ENCODE measurements at places on chromosomes 12 and 14.
A peak's percentile ranks its signal among the peaks of the same experiment; 100 is the strongest.

- DNase-seq, result peak; percentile 58
Observed at GRCh38 chr14:49992901-49993339, 100.0 kb downstream of the ARF6 start.

DNA sequence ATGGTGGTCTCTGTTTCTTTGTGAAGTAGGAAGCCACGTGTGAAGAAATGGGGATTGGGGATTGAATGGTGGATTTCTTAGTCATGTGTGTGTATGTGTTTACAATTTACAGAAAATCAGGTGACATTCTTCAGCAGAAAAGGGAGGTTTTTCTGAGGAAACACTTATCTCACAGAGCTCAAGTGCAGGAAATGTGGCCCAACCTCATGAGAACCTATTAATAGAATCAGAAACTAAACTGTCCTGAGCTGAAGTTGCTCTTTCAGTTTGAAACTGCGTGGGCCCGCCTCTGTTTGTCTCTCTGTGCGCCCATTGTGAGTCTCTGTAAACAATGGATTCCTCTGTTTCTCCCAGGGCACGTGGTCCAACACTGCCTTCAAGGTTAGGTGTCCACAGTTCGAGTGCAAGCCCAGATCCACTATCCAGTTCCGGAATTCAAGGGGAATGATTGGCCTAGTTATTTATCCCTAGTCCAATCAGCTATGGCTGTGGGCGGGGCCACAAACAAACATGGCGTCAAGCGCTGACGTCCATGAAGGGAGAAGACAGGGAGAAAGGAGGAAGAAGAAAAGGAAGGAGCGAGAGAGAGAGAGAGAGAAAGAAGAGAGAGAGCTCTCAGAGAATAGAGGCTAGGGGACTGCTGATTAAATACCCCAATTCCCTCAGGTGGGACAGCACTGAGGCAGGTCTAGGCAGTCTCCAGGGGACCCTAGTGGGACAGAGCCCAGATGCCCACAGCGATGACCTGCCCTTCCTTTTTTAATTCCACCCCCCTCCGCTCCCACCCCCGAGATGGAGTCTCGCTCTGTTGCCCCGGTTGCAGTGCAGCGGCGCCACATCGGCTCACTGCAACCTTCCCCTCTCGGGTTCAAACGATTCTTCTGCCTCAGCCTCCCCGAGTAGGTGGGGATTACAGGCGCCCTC lies 31.4 kb upstream of the C12orf76 start:
- DNase-seq, result peak; percentile 83

DNA sequence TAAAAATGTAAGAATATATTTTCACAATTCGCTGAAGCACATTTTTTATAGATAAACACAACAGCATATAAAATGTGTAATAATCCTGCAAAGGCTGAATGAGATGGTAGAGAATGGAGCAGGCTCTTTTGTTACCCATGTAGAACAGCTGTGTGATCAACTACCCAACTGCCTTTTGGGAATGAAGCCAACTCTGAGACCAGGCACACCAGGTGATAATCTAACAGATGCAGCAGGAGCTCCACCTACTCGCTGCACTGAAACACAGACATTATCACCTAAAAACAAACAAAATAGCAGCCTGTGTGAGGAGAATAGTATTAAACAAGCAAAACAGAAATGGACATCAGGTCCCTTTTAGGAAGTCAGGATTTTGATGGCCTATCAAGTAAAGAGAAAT lies 183.3 kb downstream of the CCDC59 start:
- no peak for DNase-seq

GRCh38 chr14:74616507-74616906 lies 4.5 kb upstream of the LTBP2 start:
- DNase-seq, result peak; percentile 79

- DNase-seq, result peak; percentile 86
Observed at GRCh38 chr14:56333359-56334292, 215.4 kb downstream of the PELI2 start.

DNA sequence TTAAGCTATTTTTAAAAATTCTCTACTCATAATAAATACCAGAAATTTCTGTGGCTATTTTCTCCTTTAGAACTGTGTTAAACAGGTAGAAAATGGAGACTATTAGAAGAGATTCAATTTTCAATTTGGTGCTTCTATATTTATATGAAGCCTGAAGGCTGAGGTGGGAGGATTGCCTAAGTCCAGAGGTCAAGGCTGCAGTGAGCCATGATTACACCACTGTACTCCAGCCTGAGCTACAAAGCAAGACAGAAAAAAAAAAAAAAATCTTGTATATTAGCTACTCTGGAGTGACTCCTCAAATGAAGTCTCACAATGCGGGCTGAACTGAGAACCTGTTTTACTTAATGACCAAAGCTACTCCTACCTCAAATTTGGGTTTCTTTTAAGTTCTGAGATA lies 9.8 kb upstream of the DPF3 start:
- no peak for DNase-seq

DNA sequence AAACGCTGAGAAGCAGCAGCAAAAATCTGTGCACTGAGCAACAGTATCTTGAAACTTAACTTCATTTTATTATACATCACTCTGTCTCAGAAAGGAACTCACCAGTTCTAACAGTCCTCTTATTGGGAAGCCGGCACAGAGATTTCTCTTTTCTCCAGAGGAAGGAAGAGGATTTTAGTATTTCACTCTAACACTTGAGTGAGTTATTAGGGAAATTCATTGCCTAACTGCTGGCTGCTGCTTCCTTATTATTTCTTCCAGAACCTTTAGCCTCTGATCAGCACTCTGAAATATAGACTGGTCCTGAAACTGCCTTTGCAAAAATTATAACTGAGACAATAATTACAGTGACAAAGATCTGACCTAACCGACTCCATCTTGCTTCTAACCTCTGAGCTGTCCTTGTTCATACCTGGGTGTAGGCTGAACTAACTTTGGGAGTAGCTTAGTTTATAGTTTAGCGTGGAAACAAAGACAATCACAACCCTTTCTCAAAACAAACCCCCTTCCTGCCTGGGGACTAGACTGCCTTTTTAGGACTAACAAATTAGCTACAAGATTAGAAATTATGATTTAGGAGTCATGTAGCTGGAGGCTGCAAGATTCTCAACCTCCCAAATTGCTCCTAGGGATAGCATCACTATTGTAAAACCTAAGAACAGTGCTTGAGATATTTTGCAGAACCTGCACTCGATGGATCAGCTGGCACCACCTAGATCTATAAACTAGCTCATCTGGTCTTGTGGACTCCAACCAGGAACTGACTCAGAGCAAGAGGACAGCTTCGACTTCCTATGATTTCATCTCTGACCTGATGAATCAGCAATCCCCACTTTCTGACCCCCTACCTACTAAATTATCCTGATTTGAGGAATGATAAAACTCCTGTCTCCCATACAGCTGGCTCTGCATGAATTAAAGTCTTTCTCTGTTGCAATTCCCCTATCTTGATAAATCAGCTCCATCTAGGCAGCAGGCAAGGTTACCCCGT lies 117.5 kb downstream of the DYRK2 start:
- peak; percentile 31 for DNase-seq

GRCh38 chr12:34389378-34390170 lies 367.3 kb downstream of the ALG10 start:
- DNase-seq, result no peak

DNA sequence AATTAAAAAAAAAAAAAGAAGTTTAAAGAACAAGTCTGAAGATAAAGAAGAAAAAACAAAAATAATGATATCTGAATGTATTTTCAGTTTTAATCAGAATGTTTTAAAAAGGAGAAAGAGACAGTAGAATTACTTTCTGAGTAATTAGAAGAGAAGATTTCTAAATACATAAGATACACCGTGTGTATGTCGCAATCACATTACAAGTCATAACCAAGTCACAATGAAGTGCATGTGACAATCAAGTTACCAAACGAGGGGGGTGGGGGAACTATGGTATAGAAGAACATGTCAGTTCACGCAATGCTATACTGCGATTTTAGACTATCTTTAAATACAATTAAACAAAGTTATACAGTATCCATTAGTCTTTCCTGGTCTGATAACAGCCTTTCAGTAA lies 1464.1 kb upstream of the FLRT2 start:
- no peak for DNase-seq

- no peak for DNase-seq
Observed at GRCh38 chr12:8493084-8493483, 20.2 kb upstream of the CLEC4D start.

GRCh38 chr14:103896578-103896977 lies 31.7 kb upstream of the TDRD9 start:
- no peak for DNase-seq

DNA sequence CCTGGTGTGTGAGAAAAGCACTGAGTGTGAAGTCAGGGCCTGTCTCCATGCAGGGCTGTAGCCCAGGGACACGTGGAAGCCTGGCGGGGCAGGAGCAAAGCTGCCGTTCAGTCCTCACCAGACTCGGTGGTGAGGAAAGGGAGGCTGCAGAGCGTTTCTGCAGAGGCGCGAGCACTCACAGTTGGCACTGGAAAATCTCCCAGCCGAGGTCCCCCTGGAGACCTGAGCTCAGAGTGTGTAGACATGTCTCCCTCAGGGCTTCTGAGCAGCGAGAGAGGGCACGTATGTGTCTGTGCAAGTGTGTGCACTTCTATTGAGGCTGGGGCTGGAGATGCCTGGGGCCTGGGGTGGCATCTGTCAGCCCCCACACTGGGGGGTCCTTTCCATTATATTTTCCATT lies 11.0 kb upstream of the HHIPL1 start:
- DNase-seq, result no peak

DNA sequence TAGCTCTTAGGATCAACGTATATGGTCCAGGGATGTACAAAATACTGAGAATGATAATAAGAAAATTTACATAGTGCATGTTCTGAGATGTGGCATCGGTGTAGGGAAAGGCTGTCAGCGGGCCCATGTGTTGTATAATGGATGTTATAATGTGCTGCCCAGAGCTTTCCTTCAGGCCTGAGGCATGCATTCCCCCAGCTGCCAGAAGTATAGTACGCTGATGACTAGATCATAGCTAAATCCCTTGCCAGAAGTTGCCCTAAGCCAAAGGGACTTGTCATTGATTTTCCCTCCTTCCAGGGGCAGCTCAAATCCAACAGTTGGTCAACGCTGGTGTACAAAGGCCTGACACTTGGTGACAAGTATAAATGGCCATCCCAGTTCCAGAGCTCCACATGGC lies 6.5 kb upstream of the OR11G2 start:
- DNase-seq, result no peak

DNA sequence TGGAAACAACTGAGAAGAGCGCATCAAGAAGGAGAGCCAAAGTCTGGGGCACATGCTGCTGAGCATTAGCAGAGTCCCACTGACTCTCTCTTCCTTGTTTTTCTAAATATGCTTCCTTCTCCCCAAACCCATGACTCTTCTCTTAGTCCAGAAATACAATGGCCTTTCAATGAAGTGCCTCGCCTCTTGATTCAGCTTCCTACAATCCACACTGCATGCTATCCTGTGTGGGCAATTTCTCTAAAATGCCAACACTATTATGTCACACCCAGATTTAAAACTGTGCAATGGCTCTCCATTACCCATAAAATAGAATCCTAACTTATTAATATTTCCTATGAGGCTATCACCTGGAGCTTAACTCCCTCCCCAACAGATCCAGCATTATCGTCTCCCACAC lies 198.6 kb downstream of the RPAP3 start:
- DNase-seq, result no peak

GRCh38 chr12:88111074-88111652 lies 30.7 kb downstream of the CEP290 start:
- peak; percentile 74 for DNase-seq

- no peak for DNase-seq
Observed at GRCh38 chr12:4322726-4323125, 1.7 kb downstream of the TIGAR start.

- no peak for DNase-seq
Observed at GRCh38 chr12:123962513-123962912, 10.1 kb downstream of the CCDC92 start.

DNA sequence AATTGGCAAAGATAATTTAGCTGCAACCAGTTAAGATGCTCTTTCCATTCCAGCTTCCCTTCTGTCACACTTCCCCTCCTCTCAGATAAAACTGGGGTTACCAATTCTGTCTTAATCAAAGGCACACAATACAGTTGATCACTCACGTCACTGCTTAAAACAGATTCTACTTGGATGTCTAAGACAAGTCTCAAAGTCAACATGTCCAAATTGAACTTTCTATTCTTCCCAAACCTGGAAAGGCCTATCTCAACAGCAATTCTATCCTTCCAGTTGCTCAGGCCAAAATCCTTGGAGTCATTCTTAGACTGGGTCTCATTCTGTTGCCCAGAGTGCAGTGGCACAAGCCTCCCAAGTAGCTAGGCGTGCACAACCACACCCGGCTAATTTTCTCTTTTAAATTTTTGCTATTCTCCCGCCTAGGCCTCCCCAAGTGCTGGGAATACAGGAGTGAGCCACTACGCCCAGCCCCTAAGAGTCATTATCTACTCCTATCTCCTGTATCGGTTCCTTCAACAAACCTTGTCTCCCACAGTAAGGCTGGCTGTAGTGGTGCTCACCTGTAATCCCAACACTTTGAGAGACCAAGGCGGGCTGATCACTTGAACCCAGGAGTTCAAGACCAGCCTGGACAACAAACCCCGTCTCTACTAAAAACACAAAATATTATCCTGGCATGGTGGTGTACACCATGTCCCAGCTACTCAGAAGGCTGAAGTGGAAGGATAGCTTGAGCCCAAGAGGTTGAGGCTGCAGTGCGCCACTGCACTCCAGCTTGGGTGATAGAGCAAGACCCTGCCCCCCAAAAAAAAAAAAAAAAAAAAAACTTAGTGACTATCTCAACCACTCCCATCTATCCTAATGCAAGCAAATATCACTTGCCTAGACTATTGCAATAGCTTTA lies 4.7 kb downstream of the RPS29 start:
- DNase-seq, result no peak

DNA sequence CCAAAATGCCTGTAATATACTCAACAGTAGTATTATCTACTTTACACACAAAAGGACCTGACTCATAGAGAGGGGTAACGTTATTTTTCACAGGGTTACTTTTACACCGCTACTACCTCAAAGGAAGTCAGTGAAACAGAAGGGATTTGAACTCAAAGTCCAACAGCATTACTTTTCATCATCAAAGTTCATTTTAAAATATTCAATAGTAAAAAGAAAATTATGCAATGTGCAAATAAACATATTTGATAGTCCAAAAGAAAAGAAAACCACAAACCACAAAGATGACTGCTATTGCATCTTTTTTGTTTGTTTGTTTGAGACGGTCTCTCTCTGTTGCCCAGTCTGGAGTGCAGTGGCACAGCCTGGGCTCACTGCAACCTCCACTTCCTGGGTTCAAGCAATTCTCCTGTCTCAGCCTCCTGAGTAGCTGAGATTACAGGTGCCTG lies 15.5 kb downstream of the KIF21A start:
- DNase-seq, result no peak

All from fibroblast of pulmonary artery (primary cell).